Stimulated activated CD8-positive, alpha-beta memory T cell treated with anti-CD3 and anti-CD28 coated beads, Interleukin-4, amount 100 ng/mL, for 1 hour (primary cell): ENCODE measurements at places on chromosomes 11 and 22.

DNA sequence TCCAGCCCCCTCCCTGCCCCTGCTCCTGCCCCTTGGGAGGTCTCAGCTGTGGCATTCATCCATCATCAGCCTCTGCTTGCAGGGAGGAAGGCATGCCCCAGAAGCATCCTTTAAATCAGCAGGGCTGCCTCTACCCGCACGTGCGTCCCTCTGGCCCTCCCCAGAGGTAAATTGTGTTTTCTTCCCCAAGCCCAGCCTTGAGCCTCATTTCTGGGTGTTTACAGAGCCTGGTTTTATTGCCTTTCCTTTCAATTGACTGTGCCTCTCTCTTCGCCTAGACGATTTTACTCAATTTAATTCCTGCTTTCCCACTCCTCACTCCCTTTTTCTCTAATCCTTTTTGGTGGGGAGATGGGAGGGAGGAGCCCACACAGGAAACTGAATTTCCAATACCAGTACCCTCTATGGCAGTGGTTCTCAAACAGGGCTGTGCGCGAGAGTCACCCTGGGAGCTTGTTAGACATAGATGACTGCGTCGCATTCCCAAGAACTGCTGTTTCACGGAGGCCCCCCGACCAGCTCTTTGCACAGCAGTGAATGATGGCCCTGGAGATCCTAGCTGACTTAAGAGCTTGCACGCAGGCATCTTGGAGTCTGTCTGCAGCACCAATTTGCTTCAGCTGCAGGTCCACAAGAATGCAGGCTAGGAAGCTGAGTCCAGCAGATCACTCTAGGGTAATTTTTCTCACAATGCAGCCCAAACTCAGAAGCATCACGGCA is 15.1 kb upstream of the OAF start:
- no peak for DNase-seq

- no peak for DNase-seq
Measured at GRCh38 chr11:13769188-13769587, 100.7 kb downstream of the FAR1 start.

DNA sequence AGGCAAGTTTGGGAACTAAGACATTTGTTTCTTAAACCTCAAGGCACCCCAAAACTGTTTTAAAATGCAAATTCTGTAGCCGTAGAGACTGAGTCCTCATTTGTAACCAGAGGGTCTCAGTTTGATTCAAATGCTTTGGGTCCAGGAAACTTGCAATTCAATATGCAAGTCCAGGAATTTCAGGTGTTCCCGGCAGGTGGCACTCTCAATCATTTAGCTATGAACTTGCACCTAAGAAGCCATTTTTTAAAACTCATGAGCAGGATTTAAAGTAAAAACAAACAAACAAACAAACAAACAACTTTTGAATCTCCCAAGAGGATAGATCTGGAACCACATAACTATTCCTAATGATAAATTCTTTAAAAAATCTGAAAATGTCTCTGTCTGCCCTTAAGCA is 8.7 kb upstream of the ABTB2 start:
- DNase-seq = no peak

GRCh38 chr11:30244265-30244664 is 13.5 kb downstream of the FSHB start:
- no peak for DNase-seq

DNA sequence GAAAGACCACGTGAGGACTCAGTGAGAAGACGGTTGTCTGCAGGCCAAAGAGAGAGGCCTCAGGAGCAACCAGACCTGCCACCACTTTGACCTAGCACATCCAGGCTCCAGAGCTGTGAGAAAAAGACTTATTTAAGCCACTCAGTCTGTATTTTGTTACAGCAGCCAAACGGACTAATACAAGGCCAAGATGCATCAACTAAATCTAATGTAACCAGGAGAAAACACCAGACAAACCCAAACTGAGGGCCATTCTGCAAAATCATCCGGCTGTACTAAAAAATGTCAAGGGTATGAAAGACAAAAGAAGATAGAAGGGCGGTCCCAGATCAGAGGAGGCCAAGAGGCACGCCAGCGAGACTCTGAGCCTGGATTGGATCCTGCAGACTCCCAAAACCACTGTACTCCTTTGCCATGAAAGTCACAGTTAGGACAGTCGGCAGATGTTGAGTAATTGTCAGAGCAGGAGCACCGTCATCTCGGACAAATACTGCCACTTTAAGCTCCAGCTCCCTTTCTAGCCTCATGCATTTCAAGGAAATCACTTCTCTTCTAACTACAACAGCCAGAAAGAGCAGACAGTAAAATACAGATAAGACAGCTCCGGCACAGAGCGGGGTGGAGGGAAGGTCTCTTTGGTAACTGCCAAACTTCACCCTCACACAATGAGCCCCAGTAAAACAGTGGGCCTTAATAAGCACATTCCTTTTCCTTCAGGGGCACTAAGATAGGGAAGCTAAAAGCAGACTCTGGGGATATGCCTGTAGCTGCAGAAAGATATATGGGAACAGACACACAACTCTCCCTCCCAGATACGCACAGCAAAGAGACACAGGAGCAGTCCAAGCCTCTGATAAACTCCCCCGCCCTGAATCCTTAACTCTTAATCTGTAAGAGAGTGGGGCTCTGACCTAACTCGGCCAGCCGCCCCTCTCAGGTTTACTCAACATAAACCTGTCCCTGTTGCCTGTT is 3.5 kb upstream of the ZP1 start:
- DNase-seq = no peak

- DNase-seq = no peak
Measured at GRCh38 chr22:50245214-50246072, 620 bp upstream of the TUBGCP6 start.

DNA sequence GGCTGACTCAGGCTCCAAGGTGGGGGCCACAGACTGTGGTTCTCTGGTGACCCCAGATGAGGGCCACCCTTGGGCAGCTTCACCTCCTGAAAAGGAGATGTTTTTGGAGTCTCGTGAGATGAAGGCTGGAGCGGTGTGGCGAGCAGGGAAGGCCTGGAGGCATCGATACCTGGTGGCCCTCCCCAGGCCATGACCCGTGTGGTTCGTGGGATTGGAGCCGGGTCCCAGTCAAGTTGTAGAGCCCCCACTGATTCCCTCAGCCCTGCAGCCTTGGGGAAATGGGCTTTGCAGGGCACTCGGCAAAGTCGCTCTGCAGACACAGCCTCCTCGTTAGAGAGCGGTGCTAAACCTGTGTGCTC is 1083.4 kb downstream of the BRD1 start:
- DNase-seq = no peak

GRCh38 chr11:81112718-81113117 is 1620.9 kb downstream of the FAM181B start:
- DNase-seq = no peak

DNA sequence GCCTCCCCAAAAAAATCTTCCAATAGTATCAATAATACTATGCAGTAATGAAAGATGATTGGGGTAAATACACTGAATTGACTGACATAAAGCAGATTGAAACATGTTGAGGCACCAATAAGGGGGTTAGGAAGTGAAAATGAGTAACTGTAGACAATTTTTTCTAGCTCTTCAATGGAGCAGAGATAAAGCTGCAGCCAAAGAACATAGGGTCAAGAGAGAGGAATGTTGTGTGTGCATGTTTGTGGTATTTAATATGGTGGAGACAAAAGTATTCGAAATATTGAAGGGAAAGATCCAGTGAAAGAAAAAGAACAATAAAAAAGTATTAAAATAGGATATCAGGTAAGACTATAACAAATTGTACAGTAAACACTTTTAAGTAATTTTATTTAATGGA is 450.0 kb upstream of the CCDC179 start:
- DNase-seq = no peak

DNA sequence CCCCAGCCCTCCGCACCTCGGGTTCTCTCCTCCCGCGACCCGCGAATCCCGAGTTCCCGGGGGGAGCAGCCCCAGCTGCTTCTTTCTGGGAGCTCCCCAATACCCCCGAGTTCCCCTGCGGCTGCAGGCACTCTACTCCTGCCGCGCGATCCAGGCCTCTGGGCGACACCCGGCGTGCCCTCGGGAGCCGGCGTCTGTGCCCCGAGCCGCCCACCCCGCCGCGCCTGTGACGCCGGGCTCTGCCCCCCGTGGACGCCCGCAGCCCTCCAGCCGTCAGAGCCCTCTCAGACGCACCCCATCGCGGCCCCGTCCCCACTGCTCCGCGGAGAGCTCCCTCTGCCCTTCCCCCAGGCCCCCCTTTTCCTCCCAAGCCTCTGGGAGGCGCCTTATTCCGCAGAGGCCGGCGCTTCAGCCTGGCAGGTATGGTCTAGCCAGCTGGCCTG is 422 bp downstream of the GLB1L2 start:
- DNase-seq = no peak

DNA sequence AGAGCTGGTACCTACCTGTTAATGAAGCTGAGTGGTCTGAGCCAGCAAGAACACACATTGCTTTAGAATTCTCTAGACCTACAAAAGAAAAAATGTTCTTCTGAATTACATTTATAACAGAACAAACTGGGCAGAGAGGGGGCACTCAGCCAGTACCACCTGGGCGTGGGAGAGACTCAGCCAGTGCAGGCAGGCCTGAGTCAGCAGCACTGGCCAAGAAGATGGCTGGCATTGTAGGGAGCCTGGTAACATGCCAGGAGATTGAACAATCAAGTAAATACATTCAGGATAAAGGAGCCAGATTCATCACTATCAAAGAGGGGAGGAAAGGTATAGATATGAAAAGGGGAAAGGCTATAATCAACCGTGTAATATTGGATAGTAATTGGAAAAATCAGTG is 19.9 kb downstream of the SERGEF start:
- DNase-seq = no peak

DNA sequence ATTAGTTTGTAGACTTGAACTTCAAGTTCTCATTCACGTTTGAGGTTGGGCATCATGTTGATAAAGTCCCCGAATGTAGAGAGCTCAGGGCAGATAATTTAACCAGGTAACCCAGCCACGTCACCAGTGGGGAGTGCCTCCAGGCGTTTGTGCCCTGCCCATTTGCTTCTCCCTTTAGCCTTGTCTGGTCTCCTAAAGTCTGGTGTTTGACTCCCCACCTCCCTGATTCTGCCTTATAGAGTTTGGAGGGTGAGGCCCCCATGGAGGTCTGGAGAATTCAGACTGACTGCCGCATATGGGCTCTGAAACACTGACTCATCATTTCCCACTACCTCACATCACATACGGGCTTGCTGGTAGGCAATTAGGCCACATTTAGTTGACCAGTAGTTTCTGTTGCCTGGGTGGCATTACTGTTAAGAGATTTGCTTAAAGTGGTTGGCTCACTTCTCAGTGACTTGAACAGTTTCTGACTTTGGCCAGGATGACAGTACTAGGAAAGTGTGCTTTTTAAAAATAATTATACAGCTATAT is 99.3 kb upstream of the GAL start:
- DNase-seq = no peak

DNA sequence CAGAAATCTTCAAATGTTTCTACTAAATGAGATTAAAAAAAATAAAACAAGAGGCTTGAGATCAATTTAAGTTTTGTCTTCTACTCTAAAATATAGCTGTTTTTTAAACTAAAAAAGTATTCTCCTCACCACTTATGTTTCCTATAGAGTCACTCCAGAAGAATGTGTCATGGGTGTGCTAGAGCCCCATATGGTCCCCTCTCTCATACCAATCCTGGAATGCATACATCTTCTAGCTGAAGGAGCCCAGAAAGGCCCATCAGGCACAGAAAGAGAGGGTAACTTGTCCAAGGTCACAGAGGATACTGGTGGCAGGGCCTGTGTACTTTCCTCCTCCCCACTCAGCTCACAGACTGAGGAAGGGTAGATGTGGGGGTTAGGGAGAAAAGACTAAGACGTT is 34.4 kb downstream of the RELT start:
- no peak for DNase-seq

- DNase-seq = no peak
Measured at GRCh38 chr22:46592390-46592872, 27.8 kb upstream of the GRAMD4 start.

DNA sequence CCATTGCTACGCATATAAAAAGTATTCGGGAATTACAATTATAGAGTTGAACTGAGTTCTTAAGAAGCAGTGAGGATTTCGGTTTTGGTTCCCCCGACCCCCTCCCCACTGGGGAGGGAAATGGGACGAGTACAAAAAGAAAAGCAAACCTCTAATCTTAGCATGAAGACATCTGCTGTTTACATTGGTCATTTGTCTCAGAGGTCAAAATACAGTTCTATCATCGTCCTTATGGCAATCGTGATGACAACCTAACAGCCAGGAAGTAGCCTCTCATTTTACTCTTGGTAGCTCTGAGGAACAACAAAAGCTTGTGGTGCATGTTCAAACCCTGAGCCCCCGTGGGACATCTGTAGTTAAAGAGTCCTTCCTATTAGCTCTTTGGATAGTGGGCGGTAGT is 3.2 kb upstream of the PRSS23 start:
- no peak for DNase-seq

DNA sequence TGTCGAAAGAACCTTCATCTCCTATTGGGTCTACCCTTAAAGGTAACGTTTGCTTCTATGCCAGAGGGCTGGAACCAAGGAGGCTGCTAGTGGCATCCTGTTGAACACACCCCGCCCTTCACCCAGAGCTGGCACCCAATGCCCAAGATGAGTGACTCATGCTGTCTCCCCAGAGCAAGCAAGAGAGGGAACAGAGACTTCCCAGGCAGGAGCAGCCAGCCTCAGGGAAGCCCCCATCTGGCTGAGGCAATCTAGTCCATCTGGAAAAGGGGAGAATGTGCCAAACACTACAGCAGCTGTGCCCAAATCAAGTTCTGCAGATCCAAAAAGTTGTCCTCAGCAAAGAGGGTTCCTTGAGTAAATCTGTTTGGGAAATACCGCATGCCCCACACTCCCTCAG is 91.9 kb upstream of the TP53I11 start:
- no peak for DNase-seq

- no peak for DNase-seq
Measured at GRCh38 chr11:2913019-2913431, 16.2 kb downstream of the PHLDA2 start.

DNA sequence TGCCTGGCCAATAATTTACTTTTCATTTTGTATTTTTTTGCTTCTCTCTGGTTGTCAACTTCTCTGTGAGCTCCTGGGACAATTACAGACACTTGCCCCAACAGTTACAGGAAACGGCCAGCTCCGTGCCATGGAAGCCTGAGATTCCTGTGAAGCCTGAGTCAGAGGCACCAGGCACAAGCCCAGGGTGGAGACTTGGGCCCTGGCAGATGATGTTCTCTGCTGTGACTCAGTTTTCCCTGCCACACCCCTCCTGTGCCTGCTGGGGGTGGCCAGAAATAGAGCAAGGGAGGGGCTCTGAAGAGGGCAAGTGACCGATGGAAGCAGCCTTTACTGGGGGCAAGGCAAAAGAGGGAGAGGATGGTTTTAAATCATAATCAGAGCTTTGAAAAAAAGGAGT is 4.9 kb downstream of the ATP5MGL start:
- DNase-seq = no peak
